Activated T-cell treated with anti-CD3 and anti-CD28 coated beads for 1 hour (primary cell): ENCODE measurements at places on chromosomes 1 and 21.

- DNase-seq: no peak
These were observed 4.7 kb downstream of the GPR137B start for GRCh38 chr1:236147068-236147467.

GRCh38 chr1:152869808-152870419, 8.2 kb upstream of the SMCP start:
- peak; percentile 45 for DNase-seq

DNA sequence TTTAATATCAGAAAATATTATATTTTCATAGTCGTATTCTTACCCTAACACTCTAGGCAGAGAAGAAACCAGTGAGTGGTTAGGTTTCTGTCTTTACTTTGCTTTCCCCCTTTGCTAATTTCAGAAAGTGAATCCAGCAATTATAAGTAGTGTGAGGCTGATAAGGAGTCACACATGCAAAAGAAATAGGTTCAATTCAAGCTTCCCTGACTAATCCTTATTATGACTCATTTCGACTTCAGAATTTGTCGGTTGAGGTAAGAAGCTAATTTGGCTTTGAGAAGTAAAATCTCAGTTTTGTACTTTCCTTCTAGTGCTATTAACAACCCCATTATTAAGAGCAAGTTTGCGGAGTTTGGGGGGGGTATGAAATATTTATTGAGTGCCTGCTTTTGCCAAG, 22.4 kb downstream of the ESRRG start:
- no peak for DNase-seq

GRCh38 chr1:203410182-203410900, 59.4 kb upstream of the FMOD start:
- no peak for DNase-seq

DNA sequence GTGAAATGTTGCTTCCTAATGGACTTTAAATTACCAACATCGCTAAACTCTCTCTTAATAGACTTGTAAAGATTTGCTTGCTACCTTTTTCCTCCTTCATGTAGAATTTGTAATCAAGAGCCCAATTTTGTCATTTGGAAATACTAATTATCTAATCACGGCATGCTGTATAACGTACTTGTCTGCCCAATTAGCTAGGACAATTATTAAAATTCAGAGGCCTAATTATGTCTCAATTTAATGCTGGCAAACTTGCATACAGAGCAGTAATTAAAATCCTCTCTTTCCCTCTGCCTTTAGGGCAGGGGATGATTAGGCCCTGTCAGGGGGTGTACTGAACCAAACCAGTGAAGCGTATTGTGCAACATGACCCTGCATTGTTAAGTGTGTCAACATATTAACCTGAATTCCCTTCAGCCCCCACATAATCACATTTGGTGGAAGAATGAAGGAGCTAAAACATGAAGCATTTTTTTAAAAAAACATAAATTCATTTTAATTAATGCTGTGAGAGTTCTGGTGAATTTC, 137.4 kb upstream of the BARHL2 start:
- DNase-seq: no peak

DNA sequence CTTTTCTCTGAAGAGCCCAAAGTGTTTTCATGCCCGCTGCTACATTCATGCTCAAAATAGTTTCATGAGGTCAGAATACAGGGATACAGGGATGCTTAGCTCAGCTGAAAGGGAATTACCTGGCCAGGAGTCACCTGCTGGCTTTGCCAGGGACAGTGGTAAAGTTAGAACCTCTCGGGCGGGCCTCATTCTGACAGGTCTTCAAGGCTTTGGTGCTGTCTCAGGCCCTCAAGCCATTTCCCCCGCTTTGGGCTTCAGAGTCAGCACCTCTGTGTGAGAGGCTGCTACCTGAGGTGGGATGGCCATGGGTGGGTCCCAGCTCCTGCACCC, 5.5 kb downstream of the RASSF5 start:
- DNase-seq: no peak

DNA sequence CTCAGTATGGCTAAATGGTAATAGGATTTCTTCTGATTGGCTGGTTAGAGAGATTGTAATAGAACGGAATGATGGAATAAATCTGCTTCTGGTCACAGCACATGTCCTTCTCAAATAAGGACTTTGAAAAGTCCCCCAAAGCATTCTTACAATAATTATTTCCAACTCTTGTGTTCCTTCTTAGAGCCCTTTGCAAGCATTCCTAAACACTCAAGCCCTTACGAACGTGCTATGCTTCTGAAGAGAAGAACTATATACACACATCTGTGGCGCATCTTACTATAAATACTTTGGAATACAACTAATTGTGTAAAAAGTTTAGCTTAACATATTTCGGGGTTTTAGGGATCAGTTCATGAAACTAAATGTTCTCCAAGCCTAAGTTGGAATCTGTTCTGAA, 25.6 kb downstream of the CLIC4 start:
- no peak for DNase-seq

DNA sequence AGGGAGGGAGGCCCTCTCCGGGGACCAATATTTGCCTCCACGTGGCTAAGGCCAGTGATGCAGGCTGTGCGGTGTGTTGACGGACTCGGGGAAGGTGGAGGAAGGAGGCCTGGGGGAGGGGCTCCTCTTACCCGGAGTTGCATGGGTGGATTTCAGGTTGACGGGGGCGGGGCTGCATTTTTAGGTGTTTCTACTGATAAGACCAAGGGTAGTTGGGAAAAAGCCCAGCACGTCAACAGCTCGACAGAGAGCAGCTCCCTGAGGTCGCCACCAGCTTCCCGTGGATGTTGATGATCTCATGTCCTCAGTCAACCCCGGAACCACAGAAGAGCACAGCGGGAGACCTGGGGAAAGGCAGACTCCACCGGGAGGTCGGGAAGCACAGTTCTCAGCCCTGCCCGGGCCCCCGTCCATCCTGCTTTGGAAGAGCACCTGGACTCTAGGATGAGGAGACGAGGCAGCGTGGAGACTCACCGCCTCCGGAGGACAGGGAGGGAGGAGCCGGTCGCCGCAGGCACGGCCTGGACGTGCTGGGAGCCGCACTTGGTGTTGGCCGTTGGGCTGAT, 32.9 kb upstream of the COL6A1 start:
- DNase-seq: no peak

GRCh38 chr1:85611856-85612255, 31.3 kb downstream of the CCN1 start:
- DNase-seq: no peak

DNA sequence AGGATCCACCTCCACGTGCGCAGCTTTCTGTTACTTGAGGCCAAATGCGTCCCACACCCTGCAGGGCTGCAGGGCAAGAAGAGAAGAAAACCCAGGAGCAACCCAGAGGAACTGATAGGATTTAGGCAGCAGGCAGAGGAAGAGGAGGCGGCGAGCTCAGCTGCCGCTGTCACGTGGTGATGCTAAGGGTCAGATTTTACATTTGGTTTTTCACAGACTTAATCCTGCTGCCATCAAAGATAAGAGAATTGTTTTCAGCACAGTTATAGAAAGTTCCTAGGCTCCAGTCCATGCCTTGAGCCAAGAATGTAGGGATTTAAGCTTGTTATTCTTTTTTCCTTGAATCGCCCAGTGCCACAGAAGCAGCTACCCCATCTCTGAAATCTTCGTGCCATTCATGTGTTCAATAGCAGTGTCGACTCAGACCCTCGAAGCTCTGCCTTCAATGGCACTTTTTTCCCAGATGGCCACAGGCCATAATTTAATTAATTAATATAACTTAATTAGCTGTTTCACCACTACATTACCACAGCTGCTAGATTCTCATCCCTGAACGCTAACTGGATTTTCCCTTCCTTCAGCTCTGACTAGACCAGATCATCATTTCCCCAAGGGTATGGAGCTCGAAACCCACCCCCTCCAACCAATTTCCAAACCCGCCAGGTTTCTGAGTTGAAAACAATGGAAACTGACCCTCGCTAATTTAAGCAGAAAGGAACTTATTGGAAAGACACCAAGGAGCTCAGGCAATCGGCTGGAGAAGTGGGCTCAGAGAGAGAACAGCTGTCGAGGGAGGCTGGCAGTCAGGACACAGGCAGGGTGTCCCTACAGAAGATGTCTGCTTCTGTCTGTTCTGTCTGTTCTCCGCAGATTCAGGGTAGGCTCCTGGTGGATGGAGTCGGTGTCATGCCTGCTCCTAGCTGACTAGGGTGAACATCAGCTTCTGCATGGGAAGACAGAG, 36.2 kb downstream of the LDLRAP1 start:
- DNase-seq: no peak

GRCh38 chr1:213931836-213932235, 55.9 kb upstream of the PROX1 start:
- no peak for DNase-seq
